ENCODE measurements at places on chromosomes 2 and 18. TPM values are rescaled to one million over a fixed set of nuclear protein-coding genes. Genes with fewer than 3 reads are reported as not detected.

GRCh38 chr2:112876257-112876970 lies 34.6 kb upstream of the IL37 start:
- DNase-seq = no peak
- no peak overlapping the region for H3K4me3 ChIP-seq
- no peaks in the 10 kb centered on the region for H3K27me3 ChIP-seq
- H3K4me1 ChIP-seq = peaks cover 18% of the 10 kb centered on the region
- no peaks in the 10 kb centered on the region for H3K36me3 ChIP-seq

Gene SLC8A1
- total RNA-seq = 18.0 TPM

GRCh38 chr2:227125506-227125905 lies 38.5 kb downstream of the COL4A4 start:
- peaks cover 27% of the 10 kb centered on the region for H3K27me3 ChIP-seq
- H3K36me3 ChIP-seq = no peaks in the 10 kb centered on the region
- DNase-seq = no peak
- H3K4me3 ChIP-seq = no peak overlapping the region
- no peak overlapping the region for H3K27ac ChIP-seq

GRCh38 chr18:79544386-79544963 lies 135.1 kb upstream of the CTDP1 start:
- H3K4me3 ChIP-seq = no peak overlapping the region
- no peaks in the 10 kb centered on the region for H3K36me3 ChIP-seq
- peak; percentile 83 for DNase-seq
